ENCODE measurements at places on chromosomes 3 and 15.

DNA sequence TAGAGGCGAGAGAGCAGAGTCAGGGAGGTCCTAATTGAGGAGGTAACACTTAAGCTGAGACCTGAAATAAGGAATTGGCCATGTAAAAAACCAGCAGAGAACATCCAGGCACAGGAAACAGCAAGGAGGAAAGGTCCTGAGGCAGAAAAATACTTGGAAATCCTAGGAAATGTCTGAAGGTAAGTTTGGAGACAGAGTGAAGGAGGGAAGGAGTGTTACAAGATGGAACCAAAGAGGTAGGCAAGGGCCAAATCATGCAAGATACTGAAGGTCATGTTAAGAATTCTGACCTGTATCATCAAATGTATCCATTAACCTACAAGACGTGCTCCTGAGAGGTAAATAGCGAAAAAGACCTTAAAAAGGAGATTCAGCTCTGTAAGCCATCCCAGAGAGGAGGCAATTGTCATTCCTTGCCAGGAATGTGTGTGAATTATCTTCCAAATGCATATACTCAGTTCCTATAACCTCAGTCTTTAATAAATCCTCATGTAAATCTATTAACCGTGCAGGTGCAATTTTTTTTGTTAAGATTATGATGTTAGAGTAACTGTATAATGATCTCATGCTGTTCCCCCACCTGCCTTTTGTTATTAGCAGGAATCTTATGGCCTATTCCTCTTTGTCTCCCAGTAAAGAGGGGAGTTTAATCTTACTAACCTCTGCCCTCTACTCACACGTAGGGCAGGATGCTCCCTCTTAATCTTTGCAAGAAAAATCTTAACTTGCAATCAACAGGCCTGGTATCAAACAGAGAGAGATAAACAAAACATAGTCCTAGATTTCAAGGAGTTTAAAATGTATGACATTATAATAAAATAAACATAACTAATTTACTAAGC lies 166.9 kb downstream of the ULK4 start:
- DNase-seq = no peak

DNA sequence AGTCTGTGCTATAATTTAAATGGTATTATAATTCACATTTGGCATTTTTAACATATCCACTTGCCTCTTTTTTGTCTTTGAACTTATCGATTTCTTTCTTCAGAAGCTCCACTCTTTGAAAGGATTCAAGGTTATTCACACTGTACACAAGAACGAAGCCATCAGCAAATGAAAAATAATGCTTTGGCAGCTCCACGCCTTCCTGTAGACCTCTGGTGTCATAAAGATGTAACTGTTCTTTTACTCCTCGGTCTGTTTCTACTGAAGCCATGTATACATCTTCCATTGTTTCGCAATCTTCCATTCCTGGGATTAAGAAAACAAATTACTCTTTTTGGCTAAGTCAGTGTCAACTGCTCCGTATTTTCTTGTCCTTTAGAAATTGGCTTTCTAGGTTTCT lies 16.0 kb downstream of the NKIRAS1 start:
- no peak for DNase-seq

DNA sequence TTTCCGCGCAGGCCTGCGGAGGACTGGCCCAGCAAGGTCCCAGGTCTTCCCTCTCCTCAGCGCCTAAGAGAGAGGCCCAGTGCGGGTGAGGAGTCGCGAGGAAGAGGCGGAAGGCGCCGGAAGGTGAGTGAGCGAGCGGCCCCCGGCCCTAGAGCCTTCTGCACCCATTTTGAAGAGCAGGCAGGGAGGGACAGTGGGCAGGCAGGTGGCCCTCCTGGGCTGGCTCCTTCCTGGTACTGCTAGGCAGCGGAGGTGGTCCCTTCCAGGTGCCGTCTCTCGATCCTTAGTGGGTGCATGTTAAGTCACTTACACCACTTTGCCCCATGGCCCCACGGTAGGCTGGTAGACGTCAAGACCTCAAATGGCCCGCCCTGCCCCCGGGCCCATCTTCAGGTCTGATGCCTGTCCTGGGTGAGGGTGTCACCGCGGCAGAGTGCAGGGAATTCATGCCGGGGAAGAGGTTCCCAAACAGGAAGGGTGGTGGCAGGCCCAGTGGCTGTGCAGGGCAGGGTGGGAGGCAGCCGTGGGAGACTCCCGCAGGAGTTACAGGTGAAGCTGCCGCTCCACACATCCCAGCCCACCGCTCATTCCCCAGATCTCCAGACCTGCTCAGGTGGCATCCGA lies 14.4 kb downstream of the PAK6 start:
- DNase-seq = no peak

DNA sequence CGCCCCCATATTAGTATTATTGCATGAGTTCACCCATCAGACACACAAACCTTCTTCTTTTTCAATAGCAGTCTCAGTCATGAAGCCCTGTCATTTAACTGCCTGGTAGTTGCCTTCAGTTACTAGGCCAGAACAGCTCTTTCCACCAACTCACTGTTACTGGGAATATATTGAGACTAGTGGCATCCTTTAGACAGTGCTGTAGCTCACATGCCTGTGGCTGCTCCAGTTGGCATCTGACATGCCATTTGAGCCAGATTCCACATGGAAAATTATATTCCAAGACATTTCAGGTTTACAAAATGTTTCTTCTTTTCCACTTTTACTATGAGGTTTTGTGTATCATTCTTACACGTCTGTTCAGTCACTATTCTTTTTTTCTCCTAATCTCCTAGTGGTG lies 146.1 kb downstream of the GHSR start:
- no peak for DNase-seq

- no peak for DNase-seq
Measured at GRCh38 chr3:143928056-143928455, 43.6 kb upstream of the DIPK2A start.

All from CD8-positive, alpha-beta T cell (primary cell).